ENCODE measurements at places on chromosomes 2 and 18. TPM values are rescaled to one million over a fixed set of nuclear protein-coding genes. Genes with fewer than 3 reads are reported as not detected.

The KCNK3 gene
- not detected for total RNA-seq

The MAP3K19 gene
- total RNA-seq = not detected

The LYPD6B gene
- 0.37 TPM for total RNA-seq

DNA sequence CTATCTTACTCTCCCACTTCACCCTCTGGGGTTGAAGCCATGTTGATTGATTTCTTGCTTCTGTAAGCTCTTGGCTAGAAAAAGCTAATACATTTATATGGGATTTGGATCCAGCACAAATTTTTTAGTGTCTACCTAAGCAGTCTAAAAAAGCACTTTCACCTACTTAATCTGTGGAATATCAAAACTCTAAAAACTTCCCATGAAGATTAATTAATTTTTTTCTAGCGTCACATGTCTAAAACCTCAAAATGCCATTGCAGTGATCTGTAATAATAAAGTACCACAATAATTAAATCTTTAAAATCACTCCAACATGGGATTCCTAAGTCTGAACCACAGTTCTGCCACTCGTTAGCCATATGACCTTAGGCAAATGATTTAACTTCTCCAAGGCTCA is 180.1 kb downstream of the EN1 start:
- H3K4me3 ChIP-seq = no peak overlapping the region
- no peaks in the 10 kb centered on the region for H3K36me3 ChIP-seq
- H3K27ac ChIP-seq = no peak overlapping the region
- DNase-seq = no peak

DNA sequence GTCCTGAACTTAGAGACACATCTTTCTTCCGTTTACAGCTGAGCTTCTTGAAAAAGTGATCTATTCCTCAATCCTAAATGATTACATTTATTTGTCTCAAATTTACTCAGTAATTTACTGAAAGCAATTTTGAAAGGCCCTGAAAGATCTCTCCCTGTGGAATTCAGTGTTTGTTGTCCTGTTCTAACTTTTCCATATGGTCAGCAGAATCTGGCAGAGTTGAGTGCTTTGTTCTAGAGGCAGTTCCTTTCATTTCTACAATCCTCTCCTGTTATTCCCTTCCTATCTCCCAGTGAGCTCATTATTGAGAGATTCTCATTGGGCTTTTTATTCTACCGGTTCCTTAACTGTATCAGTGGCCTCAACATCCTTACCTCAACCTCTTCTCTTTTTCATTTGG is 36.5 kb upstream of the REG3G start:
- H3K27me3 ChIP-seq = peaks cover 4% of the 10 kb centered on the region
- no peak overlapping the region for H3K27ac ChIP-seq
- H3K36me3 ChIP-seq = no peaks in the 10 kb centered on the region
- DNase-seq = no peak

DNA sequence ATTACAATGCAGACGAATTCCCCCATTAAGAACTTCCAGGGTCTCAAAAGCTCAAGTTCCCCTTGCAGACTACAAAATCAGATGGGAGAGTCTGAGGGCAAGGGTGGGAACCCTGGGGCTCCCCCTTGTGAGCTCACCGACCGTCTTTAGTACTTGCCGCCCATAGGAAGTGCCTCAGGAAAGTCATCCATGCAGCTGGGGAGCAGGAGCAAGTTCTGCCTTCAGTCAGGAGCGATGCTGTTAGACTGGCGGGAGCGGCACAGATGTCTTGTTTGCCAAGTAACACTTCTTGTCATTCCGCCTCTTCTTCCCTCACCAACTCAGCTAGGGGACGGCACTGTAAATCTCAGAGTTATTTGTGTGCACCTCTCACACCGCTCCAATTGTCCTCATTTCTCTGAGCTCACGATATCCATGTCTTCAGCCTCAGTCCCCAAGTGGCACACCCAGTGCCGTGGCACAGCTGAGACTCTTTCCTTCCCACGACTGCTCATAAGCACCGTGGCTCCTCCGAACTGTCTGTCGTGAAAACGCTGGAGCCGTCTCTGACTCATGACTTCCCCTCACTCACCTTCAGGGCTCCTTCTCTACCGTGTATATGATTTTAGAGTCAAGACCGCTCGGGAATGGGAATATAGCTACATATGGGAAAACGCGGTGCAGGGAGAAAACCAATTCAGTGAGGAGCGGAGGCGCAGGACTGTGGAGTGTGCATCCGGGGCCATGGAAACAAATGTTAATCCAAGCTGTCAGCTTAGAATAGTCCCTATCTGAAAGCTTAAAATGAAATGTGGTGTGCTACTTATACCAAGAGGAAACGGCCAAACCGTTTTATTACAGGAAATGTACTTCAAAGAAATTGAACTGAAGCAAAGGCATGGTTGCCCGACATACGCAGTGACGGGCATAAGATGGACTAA is 34.0 kb downstream of the UXS1 start:
- DNase-seq = no peak
- no peaks in the 10 kb centered on the region for H3K4me1 ChIP-seq
- no peaks in the 10 kb centered on the region for H3K27me3 ChIP-seq
- H3K4me3 ChIP-seq = no peak overlapping the region
- peaks cover 22% of the 10 kb centered on the region for H3K36me3 ChIP-seq

- H3K4me1 ChIP-seq = no peaks in the 10 kb centered on the region
- peaks cover 5% of the 10 kb centered on the region for H3K27me3 ChIP-seq
- H3K27ac ChIP-seq = no peak overlapping the region
- no peak for DNase-seq
- H3K36me3 ChIP-seq = no peaks in the 10 kb centered on the region
Measured at GRCh38 chr2:230268606-230269243, 43.2 kb downstream of the SP140 start.

DNA sequence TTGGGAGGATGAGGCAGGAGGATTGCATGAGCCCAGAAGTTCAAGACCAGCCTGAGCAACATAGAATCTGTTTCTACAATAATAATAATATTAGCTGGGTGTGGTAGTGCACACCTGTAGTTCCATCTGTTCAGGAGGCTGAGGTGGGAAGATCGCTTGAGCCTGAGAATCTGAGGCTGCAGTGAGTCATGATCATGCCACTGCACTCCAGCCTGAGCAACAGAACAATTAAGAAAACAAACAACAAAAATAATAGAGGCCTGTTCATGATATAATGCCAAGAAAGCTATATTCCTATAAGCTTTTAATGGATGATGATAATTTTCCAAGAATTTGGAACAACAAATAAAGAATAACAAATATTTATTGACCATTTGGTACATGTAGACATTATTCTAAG is 6.9 kb upstream of the CCBE1 start:
- H3K27me3 ChIP-seq = no peaks in the 10 kb centered on the region
- DNase-seq = peak; percentile 49
- H3K4me3 ChIP-seq = no peak overlapping the region
- peak overlapping the region; percentile 75 for H3K27ac ChIP-seq
- peaks cover 43% of the 10 kb centered on the region for H3K4me1 ChIP-seq

Data from MCF 10A (cell line).